RPMI8226 (cell line): ENCODE measurements at places on chromosomes 5 and 9.

DNA sequence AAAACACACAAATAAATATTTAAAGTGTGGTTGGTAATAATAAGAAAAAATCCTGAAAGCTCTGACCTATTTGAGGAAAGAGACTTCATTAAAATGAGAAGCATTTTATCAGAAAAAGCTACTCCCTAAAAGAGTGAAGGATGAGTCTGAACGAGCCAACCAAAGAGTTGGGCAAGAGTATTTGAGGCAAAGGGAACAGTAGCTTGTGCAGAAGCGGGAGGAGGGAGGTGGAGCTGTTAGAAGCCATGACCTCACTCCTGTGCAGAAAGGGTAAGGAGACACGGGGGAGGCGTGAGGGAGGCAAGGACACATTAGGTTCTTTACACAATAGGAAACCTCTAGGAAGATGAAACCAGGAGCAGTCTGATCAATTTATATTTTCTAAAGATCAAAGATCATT is 29.4 kb downstream of the SH3RF2 start:
- DNase-seq, result no peak

DNA sequence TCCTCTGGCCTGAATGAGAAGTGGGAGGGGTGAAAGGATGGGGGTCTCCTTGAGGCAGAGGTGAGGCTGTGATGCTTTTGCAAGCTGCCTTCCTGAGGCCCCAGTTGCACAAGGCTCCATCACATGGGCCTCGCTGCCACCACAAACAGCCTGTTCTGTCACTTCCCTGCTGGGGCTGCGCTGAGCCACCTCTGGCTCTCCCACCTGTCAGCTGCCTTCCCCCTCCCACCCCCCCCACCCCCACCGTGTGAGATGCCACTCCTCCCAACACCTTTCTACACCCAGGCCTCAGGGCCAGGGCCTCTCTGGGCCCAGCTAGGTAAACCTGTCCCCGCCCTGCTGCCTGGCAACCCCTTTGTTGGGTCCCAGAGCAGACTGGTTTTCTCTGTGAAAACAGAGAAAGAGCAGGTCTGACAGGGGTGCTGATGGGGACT is 4.5 kb upstream of the PDLIM4 start:
- DNase-seq, result no peak

DNA sequence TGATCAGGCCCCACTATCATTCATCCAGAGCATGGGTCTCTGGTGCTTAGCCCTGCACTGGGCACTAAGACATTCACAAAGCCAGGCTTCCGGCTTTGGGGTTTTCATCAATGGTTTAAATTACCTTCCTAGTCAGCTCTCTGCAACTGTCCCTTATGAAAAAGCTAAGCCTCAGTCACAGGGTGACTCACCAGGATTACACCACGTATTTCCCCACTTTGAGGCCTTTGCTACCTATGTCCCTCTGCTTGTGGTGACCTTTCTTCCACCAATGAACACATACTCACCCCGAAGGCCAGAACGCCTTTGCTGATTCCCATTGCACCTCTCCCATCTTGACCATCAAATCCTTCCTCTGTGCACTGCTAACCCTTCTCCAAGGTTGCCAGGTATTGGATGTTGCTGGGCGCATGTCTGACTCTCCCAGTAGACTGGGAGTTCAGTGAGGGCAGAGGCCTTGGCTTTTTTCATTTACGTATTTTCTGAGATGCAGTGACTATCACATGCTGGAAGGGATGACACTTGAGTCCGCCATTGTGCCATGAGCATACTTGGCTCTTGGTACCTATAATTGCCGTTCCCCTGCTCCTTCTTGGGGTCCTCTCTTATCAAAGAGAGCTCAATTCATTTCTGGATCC is 58.7 kb upstream of the TNFSF8 start:
- no peak for DNase-seq

- DNase-seq, result no peak
Measured at GRCh38 chr9:130860458-130861316, 25.6 kb downstream of the ABL1 start.

- peak; percentile 89 for DNase-seq
Measured at GRCh38 chr5:55226027-55226933, 835 bp downstream of the MCIDAS start.

GRCh38 chr5:149345892-149346222 is 558 bp downstream of the GRPEL2 start:
- DNase-seq, result peak; percentile 23

GRCh38 chr9:2086971-2087370 is 71.8 kb downstream of the SMARCA2 start:
- no peak for DNase-seq

- DNase-seq, result no peak
Measured at GRCh38 chr5:161022151-161022550, 170.1 kb upstream of the ATP10B start.

- DNase-seq, result no peak
Measured at GRCh38 chr9:75487856-75488718, 399.8 kb downstream of the OSTF1 start.

- DNase-seq, result no peak
Measured at GRCh38 chr9:81076131-81076530, 613.2 kb downstream of the TLE1 start.

GRCh38 chr9:130805510-130806326 is 29.3 kb upstream of the ABL1 start:
- DNase-seq, result peak; percentile 29

GRCh38 chr9:113673726-113674125 is 202.4 kb upstream of the ZNF618 start:
- DNase-seq, result no peak

GRCh38 chr9:128292009-128292408 is 15.9 kb downstream of the SWI5 start:
- no peak for DNase-seq

DNA sequence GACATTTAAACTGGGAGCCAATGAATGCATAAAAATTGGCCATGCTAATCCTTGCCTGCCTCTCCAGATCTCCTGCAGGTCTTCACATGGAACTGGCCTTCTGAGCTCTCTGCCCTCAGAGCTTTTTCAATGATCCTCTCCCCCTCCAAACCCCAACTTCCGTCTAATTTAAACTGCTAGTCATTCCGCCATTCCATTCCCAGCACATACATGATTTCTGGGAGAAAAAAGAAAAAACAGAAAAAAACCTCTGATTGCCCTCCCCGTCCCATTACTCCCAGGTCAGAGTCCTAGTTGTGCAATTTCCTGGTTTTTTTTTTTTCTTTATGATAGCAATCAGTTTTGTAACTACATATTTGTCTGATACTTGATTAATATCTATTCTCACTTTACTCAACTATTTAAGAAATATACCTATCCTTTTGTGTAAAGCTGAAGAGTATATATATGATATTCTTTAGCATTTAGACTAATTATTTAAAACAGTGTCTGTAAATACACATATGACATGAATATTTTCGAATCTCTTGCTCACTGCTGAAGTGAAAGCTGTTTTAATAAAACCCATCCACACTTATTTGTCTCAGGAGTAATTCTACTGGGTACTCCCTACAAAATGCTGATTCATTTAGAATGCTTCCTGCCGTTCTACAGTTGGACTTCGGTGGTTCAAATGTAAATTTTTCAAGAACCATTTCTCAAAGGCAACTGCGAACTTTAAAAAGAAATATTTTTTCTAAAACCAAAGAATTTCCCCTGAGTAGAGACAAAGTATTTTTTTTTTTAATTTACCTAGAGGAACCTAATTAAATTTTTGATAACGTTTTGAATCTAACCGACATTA is 1.6 kb downstream of the HINT1 start:
- DNase-seq, result peak; percentile 59

DNA sequence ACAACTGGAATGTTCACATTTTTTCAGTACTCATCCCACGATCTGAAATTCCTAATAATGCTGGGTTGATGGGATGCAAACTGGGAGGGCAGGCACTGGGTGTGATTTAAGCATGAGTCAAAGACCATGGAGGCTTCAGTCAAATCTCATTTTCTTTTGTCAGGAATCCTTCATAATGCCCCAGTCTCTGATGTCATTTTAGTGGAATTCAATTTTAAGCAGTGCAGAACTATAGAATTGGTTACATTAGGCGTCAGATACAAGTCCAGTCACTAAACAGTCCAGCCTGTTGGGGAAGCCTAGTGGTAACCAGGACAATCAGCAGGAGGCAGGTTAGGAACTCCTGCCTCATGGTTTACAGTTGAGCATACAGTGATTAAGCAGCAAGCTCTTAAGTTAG is 41.0 kb upstream of the TMEM215 start:
- no peak for DNase-seq

- DNase-seq, result no peak
Measured at GRCh38 chr5:96253140-96253539, 179.9 kb downstream of the PCSK1 start.

DNA sequence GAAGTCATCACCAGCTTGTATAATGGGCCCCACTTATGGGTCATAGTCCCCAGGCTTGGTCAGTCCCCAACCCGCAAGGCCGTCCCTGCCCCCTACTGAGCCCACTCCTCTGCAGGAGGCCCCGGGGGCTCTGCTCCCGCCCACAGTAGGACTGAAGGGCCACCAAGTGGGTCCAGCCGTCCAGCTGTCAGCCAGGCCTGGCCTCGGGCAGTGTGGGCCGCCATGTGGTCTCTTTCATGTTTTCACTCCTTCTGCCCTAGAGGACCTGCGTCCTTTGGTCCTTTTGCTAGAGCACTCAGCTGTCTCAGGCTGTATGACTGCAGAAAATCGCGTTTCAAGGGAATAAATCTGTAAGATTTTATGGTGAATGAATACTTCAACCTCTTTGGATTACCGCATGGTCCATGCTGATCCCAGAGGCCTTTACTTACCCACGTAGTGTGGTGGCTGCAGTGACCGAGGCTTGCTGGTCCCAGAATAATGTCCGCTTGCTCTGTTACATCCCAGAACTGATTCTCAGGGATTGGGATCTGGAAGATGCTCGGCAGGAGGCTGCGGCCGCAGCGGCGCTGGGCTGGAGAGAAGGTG is 105.7 kb upstream of the FAM120A start:
- no peak for DNase-seq
